ENCODE measurements at places on chromosomes 12 and 14.

DNA sequence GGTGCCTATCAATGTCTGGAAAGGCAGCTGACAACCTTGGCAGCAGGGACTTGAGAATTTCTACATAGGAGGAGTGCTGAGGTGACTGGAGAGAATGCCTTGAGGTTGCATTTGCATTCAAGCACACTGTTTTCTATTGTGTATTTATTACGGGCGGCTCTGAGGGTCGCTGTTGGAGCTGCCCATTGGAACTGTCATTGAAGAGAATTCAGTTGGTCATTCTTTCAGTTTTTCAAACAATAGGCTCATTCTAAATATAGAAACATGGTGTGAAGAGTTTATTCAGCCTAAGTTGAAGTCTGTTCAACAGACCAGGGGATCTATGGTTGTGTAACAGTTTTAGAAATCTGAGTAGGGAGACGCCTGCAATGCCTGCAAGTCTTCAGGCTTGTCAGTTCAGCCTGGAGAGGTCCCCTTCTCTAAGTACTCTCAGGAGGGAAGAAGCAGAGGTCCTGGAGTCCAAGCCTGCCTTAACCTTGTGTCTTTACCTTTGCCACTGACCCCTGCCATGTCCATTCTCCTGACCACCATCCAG lies 9.8 kb upstream of the ABHD12B start:
- no peak for DNase-seq

GRCh38 chr14:72743626-72744025 lies 150.3 kb downstream of the DPF3 start:
- peak; percentile 51 for DNase-seq

DNA sequence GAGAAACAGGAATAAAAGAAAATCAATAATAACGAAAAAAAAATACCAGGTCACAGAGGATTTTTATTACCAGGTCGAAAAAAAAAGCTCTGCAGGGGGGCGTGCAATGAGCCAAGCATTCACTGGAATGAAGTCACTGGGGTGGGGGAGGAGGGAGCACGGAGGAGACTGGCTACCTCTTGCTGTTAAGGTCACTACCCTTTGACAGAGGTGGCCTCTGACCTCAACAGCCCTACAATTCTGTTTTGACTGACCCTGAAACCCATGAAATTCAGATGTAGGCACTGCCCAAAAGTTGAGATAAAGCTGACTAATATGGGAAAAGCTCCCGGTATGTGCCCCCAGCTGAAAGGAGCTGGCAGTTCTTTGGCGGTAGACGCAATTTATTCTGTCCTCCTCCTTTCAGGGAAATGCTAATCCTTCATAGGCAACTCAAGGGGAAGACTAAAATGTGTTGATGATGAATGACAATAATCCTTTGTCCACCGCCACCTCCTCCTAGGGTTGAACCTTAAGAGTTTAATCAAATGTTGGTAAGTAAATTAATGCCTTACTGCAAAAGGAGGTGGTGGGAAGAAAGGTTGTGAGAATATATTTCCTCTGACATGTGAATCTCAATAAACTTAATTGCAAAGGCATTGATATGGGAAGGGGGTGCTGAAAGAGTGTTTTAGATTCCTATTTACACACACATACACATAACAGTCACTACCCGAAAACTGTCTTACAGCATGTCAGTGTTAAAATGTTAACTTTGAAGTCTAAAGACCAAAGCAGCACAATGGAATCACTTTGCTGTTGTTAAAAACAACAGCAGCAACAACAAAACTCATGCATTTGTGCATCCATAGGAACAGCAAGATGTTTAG lies 6.3 kb upstream of the RIC8B start:
- DNase-seq = no peak

GRCh38 chr14:92631098-92631497 lies 117.3 kb downstream of the LGMN start:
- no peak for DNase-seq

DNA sequence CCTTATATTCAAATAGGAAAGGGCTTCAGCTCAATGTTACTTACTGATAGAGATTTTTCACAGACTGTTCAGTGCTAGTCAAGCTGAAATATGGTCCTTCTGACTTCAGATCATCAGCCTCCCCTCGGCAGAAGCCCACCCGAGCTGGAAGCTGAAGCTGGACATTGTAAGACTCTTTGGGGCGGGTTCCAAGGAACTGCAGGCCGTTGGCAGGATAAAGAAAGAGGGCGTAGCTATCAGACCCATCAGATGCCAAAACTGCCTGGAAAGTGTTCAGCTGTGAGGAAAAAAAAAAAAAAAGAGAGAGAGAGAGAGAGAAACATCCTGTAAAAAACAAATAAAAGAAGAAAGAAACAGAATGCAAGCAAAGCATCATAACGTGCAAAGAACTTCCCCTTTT lies 8.8 kb downstream of the NID2 start:
- no peak for DNase-seq

- DNase-seq = no peak
These were observed 36.2 kb downstream of the SYNE3 start for GRCh38 chr14:95480109-95480886.

DNA sequence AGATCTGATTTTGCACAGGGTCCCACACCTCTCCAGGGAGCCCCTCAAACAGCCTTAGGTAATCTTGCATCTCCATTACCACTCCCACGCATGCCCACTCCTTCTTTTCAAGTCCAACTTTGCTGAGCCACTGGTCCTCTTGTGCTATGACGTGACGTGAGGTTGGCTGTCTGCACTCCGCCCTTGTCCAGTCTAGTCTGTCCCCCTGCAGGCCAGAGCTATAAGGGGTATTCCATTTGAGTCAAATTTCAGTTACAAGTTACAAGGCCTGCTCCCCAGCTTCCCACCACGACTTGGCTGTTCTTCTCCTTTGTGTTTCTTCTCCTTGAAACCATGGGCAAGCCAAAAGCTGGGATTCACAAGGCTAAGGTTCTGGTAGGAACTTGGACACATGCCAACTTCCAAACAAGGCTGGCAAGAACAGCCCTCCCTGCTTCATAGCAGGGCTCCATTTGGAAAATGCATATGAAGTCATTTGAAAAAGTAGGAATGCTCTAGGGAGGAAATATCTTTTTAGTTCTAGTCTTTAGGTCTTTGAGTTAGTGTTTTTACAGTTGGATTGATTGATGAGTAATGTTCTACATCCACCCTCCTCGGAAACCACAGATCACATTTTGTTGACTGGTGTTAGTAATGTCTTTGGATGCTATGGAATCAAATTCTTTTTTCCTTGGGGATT lies 49.1 kb downstream of the KCNA1 start:
- DNase-seq = no peak

DNA sequence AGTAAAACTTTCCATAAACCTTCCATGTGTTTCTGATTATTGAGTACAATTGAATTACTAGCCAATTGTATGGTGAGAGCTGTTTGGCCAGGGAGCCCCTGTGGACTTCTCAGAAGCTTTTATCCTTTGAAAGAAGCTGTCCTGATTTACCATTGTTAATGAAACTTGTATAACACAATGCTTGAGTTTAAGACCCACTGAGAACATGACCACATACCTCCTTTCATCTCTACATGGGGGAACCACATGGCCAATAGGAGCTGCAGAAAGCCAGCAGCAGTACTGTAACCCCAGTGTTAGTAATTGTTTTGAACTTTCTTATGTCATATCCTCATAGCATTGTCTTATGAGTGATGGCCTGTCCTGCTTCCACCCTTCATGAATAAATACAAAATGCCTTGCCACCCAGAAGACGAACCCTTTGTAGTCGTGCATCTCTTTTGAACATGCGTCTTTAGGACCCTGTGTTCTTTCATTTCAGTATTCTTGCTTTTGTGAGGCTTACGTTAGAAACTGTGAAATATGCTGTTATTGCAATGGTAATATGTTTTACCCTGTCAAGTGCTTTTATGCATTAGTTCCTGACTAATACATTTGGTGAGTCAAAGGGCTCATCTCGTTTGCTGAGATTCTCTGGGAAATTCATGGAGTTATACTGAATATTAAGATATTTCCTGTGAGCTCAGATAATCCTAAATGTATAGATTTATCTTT lies 815.7 kb downstream of the NRXN3 start:
- DNase-seq = no peak

GRCh38 chr12:60173224-60174170 lies 577.7 kb downstream of the SLC16A7 start:
- peak; percentile 74 for DNase-seq

- peak; percentile 24 for DNase-seq
These were observed 25.1 kb downstream of the MEG3 start for GRCh38 chr14:100850841-100851585.

GRCh38 chr12:21602774-21603173 lies 1.9 kb downstream of the GYS2 start:
- no peak for DNase-seq

- DNase-seq = peak; percentile 59
These were observed 500.0 kb downstream of the NOVA1 start for GRCh38 chr14:26097852-26098251.

- DNase-seq = no peak
These were observed 233.3 kb upstream of the DAAM1 start for GRCh38 chr14:58954901-58955861.

DNA sequence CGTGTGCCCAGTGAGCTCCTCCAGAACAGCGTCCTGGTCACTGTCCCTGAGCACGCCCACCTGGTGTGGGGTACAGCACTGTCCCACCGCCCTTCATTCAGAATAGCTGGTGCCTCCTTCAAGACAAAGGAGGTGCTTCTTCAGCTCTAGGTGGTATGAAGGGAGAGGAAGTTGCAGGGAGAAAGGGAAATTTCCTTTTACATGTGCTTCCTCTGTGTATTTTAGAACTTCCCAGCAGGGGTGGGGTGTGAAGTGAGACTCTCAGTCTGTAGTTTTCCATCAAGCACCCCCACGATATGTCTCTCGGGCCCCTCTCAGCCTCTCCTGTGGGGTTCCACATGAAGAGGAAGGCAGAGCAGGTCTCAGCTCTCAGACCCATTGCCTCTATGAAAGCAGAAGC lies 1.2 kb upstream of the SLC6A12 start:
- DNase-seq = no peak

DNA sequence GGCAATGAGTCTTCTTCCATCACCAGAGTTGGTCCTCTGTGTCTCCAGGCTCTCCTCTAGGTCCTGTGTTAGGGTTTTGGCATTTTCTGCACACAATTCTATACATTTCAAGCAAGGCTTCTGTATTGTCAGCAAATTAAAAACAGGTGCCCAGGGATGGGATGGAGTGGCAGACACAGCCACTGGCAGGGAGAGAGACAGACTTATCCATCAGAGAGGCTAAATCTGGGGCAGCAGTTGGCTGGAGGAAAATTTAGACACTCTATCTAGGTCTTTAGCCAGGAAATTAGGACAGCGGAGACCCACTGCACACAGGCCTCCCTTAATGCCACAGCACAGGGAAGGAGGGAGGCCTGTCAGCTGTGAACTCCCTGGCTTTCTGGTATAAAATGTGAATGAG lies 20.2 kb downstream of the PLEKHD1 start:
- no peak for DNase-seq

- no peak for DNase-seq
These were observed 15.7 kb upstream of the STON2 start for GRCh38 chr14:81415781-81416180.

DNA sequence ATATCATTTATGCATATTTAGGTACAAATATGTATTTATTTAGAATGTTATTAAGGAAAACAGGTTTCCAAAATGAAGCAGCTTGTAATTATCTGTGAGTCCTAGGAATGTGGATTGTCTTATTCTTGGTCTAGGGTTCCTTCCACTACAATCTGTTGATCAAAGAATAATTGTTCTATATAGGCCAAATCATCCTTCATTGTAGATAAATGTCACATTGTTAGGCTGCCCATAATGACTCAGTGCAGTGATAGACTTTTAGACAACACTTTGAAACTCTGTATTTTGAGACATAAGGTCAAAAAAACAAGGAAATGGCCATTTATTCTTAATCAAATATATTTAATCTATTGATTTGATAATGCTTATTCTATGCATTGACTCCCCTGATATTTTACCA lies 283.0 kb downstream of the ACSS3 start:
- no peak for DNase-seq

DNA sequence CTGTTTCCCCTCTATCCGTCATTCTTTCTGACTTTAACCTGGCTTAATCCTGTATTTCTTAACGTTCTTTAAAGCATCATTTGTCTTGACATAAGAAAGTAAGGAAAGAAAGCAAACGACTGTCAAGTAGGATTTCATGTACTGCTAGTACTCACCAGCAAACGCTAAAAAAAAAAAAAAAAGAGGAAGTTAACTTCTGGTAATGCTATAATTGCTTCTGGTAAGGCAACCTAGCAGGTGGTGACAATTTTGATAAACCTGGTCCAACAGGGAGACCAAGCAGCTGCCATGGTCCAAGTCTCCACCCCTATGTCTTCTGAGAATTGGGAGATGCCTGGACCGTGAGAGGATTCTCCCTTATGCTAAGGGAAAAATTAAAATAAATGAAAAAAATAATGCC lies 306.6 kb downstream of the DAD1 start:
- no peak for DNase-seq

DNA sequence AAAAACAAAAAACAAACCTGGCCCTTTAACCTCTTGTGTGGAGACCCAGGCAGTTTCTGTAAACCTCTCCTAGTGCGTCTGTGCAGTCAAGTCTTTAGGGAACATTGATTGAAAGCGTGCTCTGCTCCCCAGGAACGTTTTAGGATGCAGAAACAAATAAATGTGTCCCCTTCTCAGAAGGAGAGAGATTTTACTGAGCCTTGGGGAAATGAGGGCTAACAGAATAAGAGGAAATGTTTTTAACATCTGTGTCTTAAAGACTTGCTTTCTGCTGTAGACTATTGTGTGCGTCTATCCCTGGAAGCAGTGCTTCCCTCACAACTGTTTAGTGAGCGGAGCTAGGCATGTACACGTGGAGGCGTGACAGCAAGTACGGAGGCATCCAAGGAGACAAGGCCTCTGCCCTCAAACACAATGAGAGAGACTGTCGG lies 54.3 kb downstream of the TECPR2 start:
- DNase-seq = no peak

GRCh38 chr14:95300002-95300696 lies 19.6 kb downstream of the CLMN start:
- no peak for DNase-seq

GRCh38 chr12:47193066-47193465 lies 113.3 kb upstream of the AMIGO2 start:
- DNase-seq = no peak

DNA sequence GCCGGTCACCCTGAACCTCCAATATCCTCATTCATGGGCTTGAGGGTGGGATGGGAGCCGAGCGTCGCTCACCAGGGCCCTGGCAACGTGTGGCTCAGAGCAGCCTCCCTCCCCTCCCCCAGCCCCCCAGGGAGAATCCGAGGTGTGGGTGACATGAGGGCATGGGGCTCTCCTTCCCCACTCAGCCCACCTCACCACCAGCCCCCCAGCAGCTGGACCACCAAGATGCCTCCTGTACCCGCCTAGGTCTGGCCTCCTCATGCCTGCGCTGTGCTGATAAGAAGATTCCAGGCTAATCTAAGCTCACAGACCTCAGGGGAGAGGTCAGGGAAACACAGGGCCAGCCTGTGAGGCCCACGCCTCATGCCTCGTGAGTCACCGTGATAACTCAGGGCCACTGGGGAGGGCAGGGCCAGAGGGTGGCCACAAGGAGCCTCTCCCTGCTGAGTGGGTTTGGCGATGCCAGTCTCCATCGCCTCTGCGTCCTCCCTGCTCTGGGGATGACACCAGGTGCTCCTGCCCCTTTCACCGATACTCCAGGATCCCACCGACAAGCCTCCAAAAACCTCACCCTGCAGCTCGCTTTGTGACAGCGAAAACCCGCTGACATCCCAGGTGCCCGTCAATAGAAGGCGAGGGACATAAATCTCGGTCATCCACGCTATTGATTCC lies 56.9 kb downstream of the TESC start:
- no peak for DNase-seq

GRCh38 chr14:95254288-95254687 lies 65.4 kb downstream of the CLMN start:
- DNase-seq = no peak

GRCh38 chr14:95657454-95657853 lies 28.8 kb upstream of the TCL1B start:
- no peak for DNase-seq

All from NCI-H524 (cell line).